ENCODE measurements at places on chromosomes 6 and 20. TPM values are rescaled to one million over a fixed set of nuclear protein-coding genes. Genes with fewer than 3 reads are reported as not detected.

COL20A1 gene
- total RNA-seq = not detected

SIRPB1 gene
- 0.43 TPM for total RNA-seq

SOX18 gene
- 244 TPM for total RNA-seq

TSPYL4 gene
- total RNA-seq = 8.8 TPM

MDFI gene
- total RNA-seq = 94.7 TPM

IL20RA gene
- not detected for total RNA-seq

UNC93A gene
- not detected for total RNA-seq

DNAAF9 gene
- total RNA-seq = 10.9 TPM

TRIM10 gene
- not detected for total RNA-seq

NEU1 gene
- total RNA-seq = 21.6 TPM

PANK2 gene
- total RNA-seq = 81.1 TPM

PRND gene
- total RNA-seq = not detected

SCGN gene
- not detected for total RNA-seq

SLC17A4 gene
- not detected for total RNA-seq

PSORS1C2 gene
- 5.2 TPM for total RNA-seq

All from ascending aorta (tissue), 2 donors.